ENCODE measurements at places on chromosomes 6 and 20.

DNA sequence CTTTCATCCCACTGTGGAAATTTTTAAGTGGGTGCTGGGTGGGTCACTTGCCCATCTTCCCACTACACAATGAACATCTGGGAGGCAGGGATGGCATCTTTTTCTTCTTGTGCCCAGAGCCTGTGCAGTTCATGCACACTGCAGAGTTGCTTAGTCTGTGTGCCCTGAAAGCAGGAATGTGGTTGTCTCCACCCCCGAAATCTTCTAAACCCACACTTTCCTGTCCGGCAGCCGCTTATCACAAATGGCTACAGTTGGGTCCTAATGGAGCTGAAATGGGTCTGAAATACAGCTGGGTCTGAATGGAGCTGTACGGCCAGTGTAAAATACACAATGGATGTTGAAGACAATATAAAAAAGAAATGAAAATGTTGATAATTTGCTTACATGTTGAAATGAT lies 112.1 kb upstream of the PMEPA1 start:
- no peak for DNase-seq

DNA sequence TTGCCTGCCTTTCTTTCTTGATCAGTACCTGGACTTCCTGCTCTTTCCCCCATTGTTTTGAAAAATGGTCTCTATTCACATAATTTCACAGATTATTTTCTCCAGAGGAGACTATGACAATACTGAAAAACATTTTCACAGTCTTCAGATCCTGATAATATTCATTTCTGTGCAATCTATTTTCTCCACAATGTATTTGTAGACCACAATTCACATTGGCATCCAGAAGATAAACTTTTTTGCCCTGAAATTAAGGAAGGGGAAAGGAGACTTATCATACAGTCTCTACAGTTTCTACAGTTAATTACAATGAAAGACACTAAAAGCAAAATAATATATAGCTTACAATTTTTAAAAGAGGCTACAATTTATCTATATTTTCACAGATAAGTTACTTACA lies 18.4 kb downstream of the LCA5 start:
- DNase-seq: no peak

GRCh38 chr6:127288705-127289104 lies 22.0 kb downstream of the RNF146 start:
- no peak for DNase-seq

DNA sequence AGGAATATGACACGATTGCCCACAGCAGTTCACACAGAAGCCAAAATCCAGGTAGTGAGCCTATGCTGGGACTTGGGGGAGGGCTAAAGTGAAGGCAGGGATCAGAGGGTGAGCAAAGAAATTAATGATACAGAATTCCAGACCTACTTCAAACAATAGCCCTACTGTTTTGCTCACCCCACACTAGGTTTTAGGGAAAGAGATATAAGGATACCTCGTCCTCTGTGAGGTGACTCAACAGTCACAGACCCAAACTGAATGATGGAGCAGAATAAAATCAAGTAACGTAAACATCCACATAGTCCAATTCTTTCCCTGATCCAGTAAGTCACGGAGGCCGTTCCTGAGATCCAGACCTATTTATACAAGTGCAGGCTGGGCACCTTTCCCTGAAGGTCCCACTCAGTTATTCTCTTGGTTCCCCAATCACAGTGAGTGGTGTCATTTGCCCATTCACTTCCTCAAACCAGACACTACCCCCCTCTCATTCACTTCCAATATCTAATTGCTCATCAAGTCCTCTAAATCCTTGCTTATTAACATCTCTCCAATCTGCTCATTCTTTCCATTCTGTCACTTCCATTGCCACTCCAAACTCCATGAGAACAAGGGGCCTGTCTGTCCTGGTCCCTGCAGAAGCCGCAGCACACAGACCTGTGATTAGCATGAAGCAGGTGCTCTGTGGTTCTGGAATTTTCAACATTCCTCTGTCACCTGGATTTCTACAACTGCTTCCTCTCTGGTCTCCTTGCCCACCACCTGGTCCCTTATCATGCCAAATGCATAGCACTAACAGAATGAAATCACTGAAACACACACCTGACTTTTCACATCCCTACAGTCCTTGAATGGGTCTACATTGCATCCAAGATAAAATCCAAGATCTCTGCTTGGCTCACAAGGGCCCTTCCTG lies 55.9 kb downstream of the ATXN1 start:
- no peak for DNase-seq

- DNase-seq: no peak
Observed at GRCh38 chr6:686497-686896, 6.4 kb downstream of the EXOC2 start.

DNA sequence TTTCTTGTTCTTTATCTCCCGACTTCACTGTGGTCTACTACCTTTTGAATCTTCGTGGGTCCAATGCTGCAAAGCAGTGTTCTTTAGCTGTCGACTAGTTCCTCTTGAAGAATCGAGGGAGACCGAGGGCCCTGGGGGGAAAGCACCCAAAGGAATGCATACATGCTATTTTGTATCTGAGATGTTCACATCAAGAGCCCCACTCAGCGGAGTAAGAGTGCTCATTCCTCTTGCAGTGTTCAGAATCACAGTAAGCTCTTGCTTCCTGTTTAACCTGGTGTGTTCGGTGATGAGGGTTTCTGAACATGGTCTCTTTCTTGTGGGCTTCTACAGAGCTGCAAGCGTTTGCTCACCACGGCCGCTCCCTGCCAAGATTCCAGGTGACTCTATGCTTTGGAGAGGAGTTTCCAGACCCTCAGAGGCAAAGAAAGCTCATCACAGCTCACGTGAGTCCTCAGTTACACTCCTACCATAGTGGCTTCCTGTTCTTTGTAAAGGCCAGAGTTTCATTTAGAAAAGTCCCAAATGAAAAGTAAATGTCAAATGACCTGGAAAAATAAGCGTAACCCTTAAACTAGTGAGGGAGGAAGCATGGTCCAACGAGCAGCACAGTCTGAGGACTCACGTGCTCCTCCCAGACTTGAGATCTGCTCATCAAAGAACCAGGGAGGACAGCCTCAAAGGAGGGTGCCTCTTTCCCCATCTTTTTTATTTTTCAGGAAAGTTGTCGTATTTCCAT lies 13.3 kb downstream of the IRF4 start:
- DNase-seq: no peak

DNA sequence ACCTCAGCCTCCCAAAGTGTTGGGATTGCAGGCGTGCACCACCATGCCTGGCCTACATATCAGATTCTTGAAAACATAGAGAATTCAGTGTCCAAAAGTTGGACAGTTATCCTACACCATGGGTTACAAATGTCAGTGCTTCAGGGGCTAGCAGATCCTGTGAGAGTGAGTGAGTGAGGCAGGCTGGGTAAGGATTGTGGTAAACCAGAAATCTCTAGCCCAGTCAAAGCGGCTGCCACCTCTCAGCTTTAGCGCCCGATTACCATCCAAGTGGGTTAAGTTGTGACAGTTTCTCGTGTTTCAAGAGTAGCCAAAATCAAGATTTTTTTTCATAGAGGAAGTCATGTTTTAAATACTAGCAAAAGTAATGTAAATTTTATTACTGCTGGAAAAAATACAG lies 21.9 kb upstream of the CSE1L start:
- DNase-seq: no peak

GRCh38 chr6:147283460-147283859 lies 79.2 kb downstream of the STXBP5 start:
- DNase-seq: no peak

DNA sequence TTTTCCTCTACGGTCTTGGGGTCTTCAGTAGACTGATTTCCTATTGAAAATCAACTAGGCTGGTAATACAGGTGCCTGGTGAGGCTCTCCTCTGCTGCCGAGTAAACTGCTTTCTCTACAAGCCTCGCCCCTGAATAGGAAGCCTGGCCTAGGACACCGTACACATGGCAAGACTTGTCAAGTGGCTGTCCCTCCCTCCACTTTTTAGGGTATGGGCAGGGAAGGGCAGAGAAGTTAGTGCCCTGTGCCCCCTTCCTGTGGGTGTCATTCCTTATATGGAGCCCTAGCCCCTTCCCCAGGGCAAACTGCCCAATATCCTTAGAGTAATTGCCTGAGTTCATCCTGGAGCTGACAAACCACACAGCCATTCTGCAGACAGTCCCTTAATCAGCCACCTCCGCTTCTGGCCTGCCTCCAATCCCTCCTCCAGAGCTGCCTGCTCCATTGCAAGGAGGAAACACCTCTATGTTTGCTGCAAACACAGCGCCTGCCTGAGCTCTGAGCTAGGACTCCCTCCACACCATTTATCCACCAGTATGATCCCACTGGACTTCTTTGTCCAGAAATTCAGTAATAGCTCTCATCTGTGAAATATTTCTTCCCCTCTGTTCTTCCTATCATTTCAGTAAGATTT lies 93.1 kb downstream of the CHD6 start:
- DNase-seq: no peak

DNA sequence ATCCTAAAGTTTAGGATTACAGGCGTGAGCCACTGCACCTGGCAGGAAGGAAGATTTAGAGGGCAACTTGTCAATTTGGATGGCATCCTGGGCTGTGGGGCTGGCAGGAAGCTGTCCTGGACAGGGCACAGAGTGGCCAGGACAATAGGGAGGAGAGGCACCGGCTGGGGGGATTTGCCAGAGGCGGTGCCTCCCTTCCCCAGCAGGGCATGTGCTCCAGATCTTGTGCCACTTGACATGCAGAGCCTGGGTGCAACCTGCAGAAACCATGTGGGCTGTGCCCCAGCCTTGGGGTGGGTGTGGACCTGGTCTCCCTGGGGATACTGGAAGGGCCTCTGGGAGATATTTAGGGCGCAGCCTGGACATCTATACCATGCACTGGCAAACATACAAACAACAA lies 58.6 kb upstream of the EEF1A1 start:
- no peak for DNase-seq

DNA sequence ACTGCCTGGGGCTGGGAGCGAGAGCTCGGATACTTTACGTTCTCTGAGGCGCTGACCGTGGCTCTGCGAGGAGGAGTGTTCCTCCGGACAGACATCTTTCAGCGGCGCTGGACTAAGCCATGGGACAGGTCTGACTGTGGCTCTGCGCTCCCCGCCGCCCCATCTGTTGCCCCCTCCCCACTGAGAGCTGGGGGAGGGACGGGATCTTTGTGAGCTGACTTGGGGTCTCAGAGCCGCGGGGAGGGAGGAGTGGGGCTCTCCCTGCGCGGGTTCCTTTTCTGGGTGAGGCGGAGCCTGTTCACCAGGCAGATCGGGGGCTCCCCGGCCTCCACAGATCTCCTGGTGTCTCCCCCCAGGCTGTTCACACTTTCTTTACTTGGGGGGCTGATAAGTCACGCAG lies 11.3 kb upstream of the GATA5 start:
- peak; percentile 77 for DNase-seq

- DNase-seq: no peak
Observed at GRCh38 chr20:50100552-50100951, 12.4 kb downstream of the UBE2V1 start.

GRCh38 chr6:64301307-64302236 lies 666.0 kb downstream of the PHF3 start:
- no peak for DNase-seq

DNA sequence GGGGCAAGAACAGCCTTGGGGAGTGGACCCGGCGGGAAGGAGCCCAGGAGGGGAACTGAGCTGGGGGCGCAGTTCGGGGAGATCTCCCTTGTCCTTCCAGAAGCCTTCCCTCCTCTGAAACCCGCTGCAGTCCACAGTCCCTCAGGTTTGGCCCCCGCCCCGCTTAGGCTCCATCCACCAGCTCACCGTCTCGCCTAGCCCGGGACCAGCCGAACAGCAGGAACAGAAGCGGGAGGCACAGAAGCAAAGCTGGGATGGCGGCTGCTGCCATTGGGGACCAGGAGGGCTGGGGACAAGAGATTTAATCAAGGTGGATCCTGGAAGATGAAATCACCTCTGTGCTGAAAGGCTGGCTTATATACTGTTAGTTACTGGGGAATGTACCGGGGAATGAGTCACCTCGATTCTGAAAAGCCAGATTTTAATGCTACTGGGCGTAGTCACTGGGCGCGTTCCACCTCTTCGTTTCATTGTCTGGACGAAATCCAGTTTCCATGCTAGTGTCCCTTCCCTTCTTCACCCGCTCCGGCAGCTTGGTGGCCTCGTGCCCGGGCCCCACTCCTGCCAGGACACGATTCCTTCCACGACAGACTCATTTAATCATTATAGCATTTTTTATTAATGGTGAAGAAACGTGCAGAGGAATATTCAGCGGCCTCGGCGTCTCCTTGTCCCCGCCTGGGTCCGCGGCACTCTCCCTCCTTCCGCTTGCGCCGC lies at the start of gene RAET1L:
Gene RAET1L, minus strand, starts transcription at position 332 of the 717 bp plus-strand sequence. Its CDS starts 61 bp downstream, at position 271.
- peak; percentile 56 for DNase-seq

- DNase-seq: no peak
Observed at GRCh38 chr6:40807484-40807883, 220.3 kb upstream of the LRFN2 start.

DNA sequence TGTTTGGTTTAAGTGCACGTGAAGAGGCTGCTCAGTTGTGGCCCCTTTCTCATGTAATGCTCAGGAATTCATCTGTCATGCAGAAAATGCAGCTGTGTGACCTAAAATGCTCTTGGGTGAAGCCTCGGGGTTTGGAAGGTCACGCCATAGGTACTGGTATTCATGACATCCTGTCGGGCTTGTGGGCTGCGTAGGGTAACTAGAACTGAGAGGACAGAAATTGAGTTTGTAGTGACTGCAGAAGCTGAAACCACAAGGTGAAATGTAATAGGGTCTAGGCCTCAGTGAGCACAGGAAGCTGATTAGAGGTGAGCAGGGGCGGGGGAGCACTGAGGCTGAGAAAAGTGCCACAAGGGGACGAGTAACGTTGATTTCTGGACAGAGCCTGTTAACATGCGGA lies 128.8 kb downstream of the SOBP start:
- DNase-seq: no peak

GRCh38 chr6:135858931-135859330 lies 7.4 kb downstream of the PDE7B start:
- DNase-seq: no peak

DNA sequence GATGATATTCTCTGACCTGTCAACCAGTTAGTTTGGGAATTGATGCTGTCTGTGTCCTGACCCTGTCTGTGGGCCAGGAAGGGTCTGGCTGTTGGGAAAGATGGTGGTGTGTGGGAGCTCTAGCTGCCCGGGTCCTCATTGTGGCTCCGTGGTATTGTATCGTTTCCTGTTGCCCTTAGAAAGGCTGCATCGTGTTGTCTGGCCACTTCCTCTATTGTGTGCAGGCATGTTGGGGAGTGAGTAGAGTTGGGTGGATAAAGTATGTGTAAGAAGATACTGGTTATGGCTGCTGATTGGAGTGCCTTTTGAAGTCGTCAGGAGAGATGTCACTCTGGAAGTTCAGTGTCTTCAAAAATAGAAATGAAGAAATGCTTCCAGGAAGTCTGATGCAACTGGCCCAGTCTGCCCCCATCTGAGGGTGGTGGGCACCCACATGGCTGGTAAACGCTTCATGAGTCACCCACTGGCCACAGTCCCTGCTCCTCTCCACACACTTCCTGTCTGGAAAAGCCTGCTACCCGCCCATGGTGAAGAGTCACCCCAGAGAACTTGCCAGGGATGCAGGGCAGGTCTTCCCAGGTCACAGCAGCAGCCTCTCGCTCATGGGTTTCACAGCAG lies 27.9 kb downstream of the PPARD start:
- DNase-seq: no peak
